GM06990 (cell line): ENCODE measurements at places on chromosomes 1 and 21.

DNA sequence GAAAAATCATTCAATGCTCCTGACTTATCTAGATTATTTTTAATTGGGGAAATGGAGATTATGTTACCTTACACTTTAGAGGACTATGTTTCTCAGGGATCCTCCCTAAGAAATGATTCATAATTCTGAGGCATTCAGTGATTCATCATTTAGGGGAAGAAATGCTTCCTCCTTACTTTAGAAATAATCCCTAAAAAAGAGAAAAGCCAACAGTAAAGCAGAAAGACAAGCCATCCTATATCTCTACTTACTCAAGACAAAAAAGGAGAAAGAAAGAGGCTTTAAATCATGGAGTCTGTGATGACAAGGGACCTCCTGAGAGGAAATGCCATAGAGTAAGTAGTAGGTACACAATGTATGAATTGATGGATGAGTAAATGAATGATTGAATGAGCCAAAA, 137.0 kb downstream of the BRINP2 start:
- no peak for DNase-seq

GRCh38 chr1:14435368-14436023, 163.0 kb upstream of the KAZN start:
- no peak for DNase-seq

DNA sequence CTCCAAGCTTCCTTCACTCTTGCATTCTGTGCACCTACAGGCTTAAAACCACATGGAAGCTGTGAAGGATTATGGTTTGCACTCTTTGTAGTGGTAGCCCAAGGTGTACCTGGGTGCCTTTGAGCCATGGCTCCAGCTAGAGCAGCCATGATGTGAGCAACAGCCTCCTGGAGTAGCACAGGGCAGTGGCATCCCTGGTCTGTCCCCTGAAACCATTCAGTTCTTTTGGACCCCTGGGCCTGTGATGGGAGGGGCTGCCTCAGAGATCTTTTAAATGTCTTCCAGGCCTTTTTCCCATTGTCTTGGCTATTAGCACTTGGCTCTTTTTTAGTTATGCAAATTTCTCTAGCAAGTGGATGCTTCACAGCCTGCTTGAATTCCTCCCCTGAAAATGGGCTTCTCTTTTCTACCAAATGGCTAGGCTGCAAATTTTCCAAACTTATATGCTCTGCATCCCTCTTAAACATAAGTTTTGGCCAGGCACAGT, 47.4 kb downstream of the CLCA4 start:
- no peak for DNase-seq

GRCh38 chr1:41093826-41094225, 72.3 kb upstream of the SLFNL1 start:
- no peak for DNase-seq

DNA sequence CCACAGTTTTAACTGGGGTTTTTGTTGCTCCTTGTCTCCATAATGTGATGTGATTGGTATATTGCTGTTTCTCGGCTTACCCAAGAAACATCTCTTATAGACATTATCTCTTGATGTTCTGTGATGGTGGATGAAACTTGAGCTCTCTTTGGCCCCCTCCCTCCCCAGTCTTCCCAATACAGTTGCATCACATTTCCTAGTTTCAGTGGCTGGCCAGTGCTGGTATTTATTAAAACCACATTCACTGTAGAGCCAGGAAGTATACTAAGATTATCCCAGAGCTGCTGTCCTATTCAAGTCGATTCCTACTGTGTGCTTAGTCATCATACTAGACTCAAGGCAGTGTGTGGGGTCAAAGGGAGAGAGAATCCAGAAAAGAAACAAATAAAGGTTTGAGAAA, 244.4 kb downstream of the KAZN start:
- DNase-seq = no peak

- DNase-seq = no peak
Observed at GRCh38 chr1:164774819-164775654, 216.1 kb downstream of the PBX1 start.

- no peak for DNase-seq
Observed at GRCh38 chr1:39632323-39632681, 7.1 kb downstream of the HEYL start.

- peak; percentile 71 for DNase-seq
Observed at GRCh38 chr1:1291548-1292441, 11.6 kb downstream of the SCNN1D start.

DNA sequence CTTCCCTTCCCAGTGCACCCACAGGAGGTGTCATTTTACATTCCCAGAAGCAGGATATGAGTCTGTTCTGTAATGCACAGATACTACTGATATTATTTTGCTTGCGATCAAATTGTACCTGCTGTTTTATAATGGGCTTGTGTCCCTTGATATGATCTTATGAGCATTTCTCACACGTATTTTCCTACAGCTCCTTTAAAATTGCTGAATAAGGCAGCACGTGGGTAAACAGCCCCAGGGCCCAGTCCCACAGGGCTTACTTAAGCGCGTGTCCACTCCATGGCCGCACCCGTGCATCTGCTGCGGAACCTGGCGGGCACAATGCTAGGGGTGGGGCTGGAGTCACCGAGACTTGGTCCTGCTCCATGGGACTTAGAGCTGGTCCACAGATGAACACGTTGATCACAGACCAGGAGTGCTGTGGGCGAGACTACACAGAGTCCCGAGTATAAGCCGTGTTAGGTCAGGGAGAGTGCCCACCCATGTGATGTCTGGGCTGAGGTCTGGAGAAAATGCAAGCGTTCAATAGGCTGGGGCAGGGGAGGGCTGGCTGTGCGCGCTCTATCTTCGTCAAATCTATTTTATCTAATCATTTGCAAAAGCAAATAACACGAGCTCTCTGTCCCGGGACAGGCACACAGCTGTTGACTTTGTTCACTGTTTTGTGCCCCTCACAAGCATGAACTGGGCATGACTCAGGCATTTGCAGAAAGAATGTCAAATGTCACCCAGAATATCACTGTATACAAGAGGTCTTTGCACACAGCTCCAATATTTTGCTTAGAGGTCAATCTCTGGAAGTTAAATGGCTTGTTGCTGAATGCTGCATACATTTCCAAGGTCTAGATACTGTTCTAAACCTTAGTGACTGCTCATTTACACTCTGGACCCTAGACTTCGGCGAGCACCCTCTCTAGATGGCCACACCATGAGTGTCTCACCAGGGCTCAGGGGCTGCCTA, 119.3 kb downstream of the CRYAA start:
- no peak for DNase-seq

- DNase-seq = no peak
Observed at GRCh38 chr1:12064073-12064969, 1.2 kb downstream of the TNFRSF8 start.

- DNase-seq = no peak
Observed at GRCh38 chr1:193111641-193112090, 6.5 kb upstream of the GLRX2 start.

GRCh38 chr1:242579528-242580235, 55.2 kb upstream of the PLD5 start:
- DNase-seq = no peak

DNA sequence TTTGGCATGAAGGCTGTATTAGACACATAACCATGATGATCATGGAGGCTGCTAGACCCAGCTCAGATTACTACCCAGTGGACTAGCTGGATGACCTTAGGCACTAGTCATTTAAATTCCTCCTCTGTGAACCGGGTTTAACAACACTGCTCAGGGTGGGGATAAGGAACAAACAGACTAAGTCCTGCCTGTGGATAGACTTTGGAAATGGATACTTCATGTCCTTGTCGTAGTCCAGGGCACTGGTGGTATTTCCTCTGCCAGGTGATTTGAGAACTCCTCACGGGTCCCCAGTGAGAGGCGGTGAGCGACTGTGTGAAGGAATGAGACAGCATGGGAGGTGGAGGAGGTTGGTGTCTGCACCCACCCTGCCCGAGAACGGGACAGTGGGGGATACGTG, 72.9 kb upstream of the SELENON start:
- DNase-seq = no peak

DNA sequence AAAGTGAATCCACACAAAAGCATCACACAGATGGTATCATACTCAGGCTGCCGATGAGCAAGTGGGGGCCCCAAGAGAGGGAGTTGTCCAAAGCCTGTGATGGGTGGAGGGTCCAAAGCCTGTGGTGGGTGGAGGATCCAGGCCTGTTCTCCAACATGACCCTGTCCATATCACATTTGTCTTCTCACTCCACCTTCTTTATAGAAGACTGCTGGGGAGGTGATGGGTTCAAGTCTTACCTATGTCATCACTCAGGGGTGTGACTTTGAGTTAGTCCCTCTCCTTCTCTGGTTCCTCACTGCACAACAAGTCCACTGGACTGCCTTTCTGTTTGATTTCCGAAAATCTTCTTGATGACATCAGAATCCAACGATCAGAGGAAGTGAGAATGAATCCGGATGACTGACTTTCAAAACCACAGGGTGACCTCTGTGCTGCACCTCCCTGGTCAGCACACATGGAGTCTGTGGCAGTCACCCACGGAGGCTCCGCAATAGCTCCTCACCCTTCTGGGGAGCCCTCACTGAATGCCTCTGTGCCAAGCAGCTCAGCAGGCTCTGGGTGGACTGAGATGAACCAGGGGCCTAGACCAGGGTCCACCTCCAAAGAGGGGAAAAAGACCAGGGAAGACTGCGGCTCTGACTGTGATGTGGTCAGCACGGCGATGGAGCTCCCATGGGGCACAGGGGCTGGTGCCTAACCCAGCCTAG, 166.8 kb downstream of the HIVEP3 start:
- DNase-seq = peak; percentile 78

DNA sequence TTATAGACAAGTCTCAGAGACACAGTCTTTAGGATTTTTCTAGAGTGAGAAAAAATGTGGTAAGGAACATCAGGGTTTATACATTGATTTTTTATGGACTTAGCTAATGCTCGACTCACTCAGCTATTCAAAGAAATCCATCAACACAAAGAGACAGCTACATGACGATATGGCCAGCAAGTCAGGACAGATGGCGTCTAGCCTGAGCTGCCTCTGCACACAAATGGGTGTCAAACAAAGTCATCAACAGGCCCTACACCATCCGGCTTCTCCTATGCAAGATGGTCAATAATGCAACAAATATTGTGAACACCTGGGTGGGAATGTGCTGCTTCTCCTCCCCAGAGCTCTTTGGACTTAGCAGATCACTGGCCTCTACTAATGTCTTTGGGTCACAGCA, 13.3 kb upstream of the ERICH3 start:
- no peak for DNase-seq

- no peak for DNase-seq
Observed at GRCh38 chr1:110336300-110337039, 2.7 kb upstream of the RBM15 start.

- DNase-seq = no peak
Observed at GRCh38 chr1:75522389-75522788, 88.5 kb downstream of the SLC44A5 start.

GRCh38 chr1:183355181-183355580, 63.0 kb downstream of the NMNAT2 start:
- no peak for DNase-seq

- no peak for DNase-seq
Observed at GRCh38 chr1:22150923-22151322, 8.0 kb upstream of the WNT4 start.

DNA sequence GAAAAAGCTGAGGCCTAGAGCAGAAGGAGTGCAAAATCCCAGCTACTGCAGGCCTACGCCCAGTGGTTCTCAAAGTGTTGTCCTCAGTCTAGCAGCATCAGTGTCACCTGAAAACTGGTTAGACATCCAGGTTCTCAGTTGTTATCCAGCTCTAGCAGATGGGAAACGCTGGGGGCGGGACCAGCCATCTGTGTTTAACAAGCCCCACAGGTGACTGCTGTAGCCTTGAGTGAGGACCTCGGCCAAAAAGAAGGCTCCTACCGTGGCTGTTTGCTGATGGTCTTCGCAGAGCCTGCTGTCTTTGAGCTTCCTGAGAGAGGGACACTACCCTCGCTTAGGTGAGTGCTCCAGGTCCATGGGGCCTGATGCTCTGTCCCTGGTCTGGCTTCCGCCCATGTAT, 69.7 kb downstream of the LRRN2 start:
- DNase-seq = no peak

DNA sequence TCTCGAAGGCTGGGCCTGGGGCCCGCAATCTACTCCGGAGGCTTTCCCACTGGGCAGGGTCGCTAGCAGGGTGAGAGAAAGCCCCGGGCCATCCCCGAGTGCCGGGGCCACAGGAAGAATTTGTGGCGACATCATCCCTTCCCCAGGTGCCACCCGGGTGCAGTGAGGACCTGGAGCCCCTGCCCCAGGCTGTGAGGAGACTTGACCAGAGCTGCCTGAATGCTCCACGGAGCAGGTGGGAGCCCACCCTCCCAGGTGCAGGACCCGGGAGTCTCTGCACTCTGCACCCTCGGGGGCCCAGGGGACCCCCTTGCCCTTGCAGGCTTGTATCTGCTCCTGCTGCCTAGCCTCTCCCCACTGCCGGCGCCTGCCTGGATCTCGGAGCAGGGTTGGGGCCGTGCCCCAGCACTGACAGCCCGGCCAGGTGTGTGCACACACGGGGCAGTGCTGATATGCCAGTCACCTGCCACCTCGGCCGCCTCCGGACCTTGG, 67.5 kb upstream of the RGS7 start:
- peak; percentile 1 for DNase-seq

DNA sequence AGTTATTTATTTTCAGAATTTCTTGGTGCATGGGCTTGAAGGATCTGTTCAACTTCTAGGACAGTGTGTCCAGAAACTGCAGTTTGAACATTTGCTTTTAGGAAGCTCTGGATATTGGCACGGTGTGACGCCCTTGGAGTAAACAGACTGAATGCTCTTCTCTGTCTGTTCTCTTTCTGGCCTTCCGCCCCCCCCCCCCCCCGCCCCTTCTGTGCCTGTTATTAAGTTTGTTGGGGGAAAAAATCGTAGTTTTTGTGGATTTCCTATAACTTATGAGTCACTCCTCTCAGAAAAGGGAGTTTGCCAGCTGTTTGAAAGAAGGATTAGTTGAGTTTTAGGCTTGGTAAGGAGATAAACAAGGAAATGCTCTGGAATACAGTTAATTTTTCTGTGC, 1.2 kb downstream of the KCTD3 start:
- no peak for DNase-seq
